ENCODE measurements at places on chromosomes 3 and 15.

- no peak for DNase-seq
Observed at GRCh38 chr15:95300958-95301357, 1029.5 kb upstream of the NR2F2 start.

DNA sequence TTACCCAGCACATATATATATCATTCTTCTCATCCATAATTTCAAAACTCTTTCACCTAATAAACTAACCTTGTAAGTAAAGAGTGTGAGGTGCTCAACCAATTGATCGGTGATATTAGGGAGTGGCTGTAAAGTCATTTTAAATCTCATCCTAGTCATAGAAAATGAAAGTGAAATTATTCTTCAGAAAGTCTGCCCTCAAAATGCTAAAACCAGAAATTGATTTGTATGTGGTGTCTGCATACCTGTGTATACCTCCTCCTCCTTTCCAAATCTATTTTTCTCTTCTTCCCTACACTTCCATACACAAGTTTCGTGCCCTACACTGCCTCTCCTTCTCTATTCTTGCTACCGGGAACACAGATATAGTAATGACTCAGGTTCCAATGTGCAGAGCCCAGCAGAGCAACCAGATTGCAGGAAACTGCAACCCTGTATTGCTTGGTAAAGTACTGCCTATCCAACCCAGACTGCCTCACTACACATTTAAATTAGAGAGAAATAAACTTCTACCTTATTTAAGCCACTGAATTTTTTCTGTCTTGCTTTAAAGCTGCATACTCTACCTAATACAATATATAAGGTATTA, 7.4 kb upstream of the TBC1D5 start:
- DNase-seq = no peak

DNA sequence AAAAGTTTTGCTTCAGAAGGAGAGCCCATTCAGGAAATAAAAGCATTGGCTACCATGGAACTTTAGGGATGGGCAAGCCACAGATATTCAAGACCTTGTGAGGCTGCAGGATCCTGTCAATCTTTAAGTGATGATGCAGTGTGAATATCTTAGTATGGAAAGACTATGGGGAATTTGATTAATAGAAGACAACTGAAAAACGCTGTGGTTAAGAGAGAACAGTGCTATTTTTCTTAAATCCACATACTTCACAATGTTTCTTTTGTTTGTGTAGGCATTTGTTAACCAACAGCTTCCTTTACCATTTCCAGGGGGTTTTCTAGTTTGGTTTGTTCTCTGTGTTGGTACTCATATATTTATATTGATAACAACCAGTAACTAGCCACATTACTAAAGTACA, 90.3 kb downstream of the TMEM212 start:
- no peak for DNase-seq

- no peak for DNase-seq
Observed at GRCh38 chr15:45212493-45212892, 24.7 kb upstream of the SHF start.

DNA sequence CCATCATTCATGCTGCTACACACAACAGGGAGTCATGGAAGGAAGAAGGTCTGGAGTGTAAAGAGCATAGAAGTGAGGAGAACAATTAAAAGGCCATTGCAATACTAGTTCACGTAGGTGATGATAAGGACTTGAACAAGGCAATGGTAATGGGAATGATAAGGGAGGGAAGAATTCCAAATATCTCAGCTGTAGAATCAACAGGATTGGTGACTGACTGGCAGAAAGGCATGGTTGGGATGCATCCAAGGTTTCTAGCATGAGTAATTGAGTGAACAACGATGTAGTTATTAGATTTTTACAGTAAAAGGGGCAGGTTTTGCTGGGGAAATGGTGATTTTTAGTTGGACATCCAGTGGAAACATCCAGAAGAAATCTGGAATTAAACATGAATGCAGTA, 2.4 kb upstream of the SEC62 start:
- DNase-seq = no peak

GRCh38 chr3:42631620-42632019, 21.9 kb upstream of the ZBTB47 start:
- no peak for DNase-seq

GRCh38 chr15:68576235-68576892, 2.4 kb upstream of the CORO2B start:
- DNase-seq = no peak

GRCh38 chr3:38646630-38647029, 2.9 kb downstream of the SCN5A start:
- peak; percentile 67 for DNase-seq

All from NB4 (cell line).